Right lung (tissue), 10 donors: ENCODE measurements at places on chromosomes 6 and 20.

DNA sequence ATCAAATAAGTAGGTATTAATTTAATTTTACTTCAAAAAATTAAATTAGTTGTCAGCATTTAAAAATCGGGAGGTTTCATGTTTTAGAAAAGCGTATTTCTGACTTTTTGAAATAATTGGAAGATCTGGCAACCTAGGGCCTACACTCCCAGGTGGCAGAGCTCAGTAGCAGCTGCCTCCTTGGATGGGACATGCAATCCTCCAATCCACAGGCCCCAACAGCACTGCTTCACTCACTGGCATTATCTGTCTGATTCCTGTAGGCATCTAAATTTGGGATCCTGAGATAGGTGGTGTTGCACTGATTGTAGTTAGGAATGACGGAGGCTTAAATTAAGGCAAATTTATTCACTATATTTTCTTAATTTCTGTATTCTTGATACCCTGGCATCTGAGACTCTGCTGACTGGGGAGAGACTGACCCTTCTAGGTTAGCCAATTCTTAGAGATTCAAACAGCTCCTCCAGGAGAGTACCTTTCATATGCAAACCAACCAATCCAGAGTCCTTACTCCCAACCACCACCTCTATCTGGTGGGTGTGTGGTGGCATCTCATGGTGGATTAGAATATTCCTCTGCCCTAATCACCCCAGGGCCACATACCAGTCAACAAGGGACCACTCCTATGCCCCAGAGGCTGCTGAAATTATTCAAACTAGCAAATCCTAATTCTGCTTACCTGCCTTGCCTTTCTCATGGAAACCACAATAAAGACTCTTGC lies 146.6 kb upstream of the GLP1R start:
- DNase-seq = no peak

GRCh38 chr6:89310929-89311328 lies 4.2 kb downstream of the GABRR2 start:
- no peak for DNase-seq

DNA sequence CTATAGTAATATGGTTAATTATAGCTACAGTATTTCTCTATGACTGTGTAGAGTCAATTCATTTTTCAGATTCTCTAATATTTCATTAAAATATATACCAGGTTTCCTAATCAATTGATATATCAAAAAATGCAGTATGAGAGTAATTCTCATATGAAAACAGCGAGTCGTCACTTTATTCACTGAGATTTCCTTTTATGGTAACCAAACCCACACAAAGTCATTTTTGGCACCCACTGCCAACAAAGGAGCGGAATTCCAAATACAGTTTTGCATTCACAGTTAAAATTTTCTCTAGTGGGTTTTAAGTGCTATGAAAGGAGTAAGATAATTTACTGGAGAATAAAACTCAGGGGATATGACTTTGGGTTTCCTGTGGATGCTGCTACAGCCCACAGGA lies 163.8 kb downstream of the HIVEP2 start:
- no peak for DNase-seq

GRCh38 chr20:64063389-64064144 lies 569 bp downstream of the TCEA2 start:
- no peak for DNase-seq

DNA sequence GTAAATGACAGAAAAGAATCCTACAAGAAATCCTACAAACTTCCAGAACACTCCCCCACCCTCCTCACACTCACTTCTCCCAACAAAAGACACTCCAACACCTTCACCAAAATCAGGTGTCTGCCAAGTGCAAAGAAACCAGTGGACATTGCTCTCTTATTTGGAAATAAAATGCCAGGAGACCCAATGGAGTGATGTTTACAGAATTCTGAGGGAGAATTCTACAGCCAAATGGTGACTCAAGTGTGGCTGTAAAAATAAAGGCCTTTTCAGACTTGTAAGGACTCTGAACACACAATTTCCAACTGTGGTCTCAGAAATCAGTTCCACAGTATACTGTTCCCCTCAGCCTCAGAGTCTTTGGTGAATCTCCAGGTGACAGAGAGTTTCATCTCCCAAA lies 109.6 kb upstream of the CARMIL1 start:
- no peak for DNase-seq

DNA sequence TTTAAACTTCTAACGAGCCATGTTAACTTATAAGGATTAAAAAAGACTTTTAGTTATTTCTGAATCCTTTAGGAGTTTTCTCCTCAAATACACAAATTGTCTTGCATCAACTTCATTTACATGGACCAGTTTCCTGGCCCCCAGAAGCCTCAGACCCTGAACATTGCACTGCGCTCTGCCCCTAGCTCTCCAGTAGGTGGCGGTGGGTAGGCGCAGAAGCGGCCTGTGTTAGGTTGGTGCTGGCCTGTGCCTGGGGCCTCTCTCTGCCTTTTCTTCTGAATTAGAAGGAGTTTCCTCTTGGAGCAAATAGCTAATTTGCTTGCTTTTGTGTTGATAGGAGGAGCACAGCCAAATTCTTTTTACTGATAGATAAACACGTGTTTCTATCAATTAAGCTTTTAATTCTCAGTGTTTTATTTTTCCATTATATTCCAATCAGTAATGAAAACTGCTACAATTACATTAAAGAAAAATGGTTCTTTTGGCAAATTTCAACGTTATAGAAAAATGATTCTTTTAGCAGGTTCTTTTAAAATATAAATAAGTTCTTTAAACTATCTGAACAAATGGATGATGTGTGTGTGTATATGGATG lies 44.4 kb downstream of the DTD1 start:
- peak; percentile 51 for DNase-seq

GRCh38 chr20:16205507-16205906 lies 367.7 kb downstream of the KIF16B start:
- no peak for DNase-seq

GRCh38 chr6:122998403-122998975 lies 2.5 kb downstream of the CLVS2 start:
- DNase-seq = no peak

- DNase-seq = no peak
These were observed at the start of gene SYNE1 for GRCh38 chr6:152637296-152638047. Gene SYNE1 (minus strand): TSS chr6:152637362. CDS start chr6:152628331, 9,031 bp downstream.

DNA sequence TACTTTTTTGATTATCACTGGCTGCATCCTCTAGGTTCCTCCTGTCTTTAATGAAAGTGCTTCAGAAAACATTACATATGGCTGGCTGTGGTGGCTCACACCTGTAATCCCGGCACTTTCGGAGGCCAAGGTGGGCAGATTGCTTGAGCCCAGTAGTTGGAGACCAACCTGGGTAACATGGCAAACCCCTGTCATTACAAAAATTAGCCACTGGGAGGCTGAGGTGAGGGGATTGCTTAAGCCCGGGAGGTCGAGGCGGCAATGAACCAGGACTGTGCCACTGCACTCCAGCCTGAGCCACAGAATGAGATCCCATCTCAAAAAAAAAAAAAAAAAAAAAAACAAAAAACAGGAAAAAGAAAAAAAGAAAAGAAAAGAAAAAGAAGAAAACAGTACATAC lies 35.3 kb downstream of the BEND3 start:
- no peak for DNase-seq

DNA sequence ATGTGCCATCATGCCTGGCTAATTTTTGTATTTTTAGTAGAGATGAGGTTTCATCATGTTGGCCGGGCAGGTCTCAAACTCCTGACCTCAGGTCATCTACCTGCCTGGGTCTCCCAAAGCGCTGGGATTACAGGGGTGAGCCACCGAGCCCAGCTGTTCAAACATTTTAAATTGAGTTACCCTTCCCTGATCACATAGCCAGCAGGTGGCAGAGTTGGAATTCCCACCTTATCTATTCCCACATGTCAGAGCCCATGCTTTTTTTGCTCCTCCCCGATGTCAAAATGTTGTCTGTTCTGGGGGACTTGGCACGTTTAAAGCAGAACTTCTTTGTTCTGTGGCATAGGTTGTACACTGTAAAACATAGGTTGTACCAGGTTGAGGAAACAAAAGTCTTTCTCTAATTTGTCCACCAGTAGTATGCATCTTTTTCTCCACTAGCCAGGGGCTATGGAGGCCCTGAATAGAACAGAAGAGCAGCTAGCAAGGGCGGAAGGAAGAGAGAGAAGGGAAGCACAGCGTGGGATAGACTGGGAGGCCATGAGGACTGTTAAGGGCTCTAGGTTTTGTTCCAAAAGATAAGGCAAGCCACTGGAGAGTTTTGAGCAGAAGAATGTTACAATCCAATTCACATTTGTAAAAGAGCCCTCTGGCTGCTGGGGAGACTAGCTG lies 7.3 kb upstream of the LBP start:
- no peak for DNase-seq

DNA sequence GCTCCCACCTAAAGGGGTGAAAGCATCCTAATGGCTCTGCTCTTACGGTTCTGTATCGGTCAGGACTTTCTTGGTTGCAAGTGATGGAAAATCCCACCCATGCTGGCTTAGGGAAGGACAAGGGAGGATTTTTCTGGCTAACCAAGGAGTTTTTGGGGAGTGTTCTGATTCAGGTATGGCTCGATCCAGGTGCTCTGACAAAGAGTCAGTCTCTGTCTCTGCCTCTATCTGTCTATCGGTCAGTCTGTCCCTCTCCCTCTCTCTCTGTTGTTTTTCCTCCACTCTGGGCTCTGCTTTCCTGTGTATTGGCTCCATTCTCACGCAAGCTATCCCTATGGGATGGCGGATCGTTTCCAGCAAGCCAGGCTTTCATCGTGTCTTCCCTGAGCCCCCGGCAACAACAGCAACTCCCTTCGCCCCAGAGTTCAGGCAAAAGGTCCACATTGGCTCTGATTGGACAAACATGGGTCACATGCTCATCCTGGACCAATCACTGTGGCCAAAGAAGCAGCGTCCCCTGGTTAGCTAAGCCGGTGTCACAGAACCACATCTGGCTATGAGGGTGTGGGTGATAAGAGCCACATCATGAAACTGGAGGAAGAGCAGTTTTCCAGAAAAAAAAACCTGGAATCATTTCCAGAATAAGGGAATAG lies 160.3 kb downstream of the BMP7 start:
- no peak for DNase-seq

DNA sequence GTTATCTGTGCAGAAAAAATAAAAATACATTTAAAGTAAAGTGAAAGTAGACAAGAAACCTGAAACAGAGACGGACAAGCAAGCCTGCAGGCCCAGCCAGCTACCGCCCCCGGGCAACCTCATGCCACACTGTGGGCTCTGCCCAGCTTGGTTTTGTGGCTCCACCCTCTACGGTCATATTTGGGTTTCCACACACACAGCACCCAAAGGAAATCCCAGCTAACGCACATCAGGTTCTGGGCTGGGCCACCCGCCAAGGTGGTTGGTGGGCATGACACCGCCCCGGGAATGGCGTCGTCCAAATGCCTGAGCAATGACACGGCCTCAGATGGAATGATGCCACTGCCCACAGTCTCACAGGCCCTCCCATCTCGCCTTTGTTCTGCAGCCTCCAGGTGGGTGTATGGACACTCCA lies 22.9 kb downstream of the FAM110A start:
- DNase-seq = no peak

- no peak for DNase-seq
These were observed 1096.4 kb upstream of the MAP3K7 start for GRCh38 chr6:91683240-91683639.

DNA sequence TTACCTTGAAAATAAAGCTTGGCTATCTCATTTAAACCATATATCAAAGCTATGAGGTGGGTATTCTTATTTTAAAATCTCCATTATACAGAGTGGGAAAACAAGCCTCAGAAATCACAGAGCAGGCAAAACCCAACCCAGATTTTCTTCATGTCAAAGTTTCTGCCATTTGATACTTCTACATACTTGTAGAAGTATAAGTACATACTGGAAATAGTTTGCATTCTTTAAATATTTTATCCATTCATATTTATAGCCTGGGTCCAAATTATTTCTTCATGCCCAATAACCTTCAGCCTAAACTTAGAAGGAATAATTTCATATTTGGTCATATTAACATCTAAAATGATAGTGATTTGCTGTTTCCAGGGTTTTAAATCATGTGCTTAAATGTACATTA lies 61.8 kb downstream of the MLIP start:
- no peak for DNase-seq

DNA sequence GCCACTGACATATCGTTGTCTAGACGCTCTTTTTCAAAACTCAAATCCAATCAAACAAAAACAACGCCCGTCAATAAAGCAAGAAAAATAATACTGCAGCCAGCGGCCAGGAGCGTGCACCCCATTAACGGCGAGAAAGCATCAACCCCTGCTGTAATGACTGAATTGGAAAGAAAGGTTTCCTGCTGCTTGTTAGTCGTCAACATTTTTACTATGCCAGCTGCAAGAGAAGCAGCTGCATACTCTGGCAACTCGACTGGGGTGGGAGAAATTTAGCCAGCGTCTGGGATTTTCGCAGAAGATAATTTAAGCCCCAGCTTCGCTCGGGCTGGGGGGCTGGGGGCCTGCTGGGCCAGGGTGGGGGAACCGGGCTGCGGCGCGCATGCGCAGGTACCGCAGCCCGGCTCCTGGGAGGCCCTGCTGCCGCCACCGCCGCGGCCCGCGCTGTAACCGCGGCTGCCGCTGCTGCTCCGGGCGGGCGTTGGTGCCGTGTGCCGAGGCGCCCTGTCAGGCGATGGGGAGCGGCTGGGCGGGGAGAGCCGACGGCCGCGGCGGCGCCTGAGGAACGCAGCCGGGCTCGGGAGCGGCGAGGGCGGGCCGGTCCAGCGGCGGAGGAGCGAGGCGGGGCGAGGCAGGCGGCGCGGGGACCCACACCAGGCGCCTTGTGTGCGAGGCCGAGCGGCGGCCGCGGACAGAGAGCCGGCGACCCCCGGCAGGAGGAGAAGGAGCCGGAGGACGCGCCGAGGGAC lies 732 bp upstream of the STXBP5 start:
- DNase-seq = peak; percentile 77

GRCh38 chr20:54416770-54417169 lies 58.6 kb upstream of the DOK5 start:
- DNase-seq = no peak

DNA sequence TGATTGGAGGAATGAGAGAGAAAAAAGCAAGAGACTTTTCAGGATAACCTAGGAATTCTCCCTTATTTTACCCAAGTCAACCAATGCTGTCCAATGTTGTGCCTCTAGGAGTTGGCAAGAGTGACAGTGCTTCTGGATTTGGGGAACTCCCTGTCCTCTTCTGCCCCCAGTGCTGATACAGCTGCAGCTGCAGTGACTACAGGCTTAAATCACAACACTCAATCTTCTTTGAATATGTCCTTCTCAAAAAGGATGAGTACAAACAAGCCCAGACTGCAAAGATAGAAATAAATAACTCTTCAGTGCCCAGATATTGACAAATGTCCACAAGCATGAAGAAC lies 141.0 kb upstream of the COL21A1 start:
- no peak for DNase-seq

DNA sequence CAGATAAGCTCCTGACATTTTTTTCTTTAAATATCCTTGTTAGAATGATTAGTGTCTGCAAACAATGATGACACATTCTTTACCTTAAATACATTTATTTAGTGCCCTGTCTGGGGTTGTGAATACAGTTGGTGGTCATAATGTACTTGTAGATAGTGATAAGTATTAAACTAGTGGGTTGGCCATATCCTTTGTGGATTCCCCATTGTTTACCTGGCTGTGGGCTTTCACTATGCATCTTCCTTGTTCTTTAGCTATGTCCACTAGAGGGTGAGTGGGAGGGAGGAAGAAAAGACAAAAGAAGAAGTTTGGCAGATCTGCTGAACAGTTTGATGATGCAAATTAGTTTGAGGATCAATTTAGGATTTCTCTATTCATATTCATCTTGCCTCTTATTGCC lies 15.7 kb downstream of the HS3ST5 start:
- DNase-seq = no peak
